A549 treated with RU486 at 1 μM for 4 hours (cell line): ENCODE measurements at places on chromosomes 5 and 9. TPM values are rescaled to one million over a fixed set of nuclear protein-coding genes. Genes with fewer than 3 reads are reported as not detected.

NEURL1B gene
- total RNA-seq: 2.1 to 3.5 TPM (median 2.7 TPM) in 5 replicates

PCDHA7 gene
- total RNA-seq: 0.05 to 0.15 TPM (median 0.11 TPM) in 4 of 5 replicates, not detected in the other

SOHLH1 gene
- not detected in 5 replicates for total RNA-seq

KIF4B gene
- total RNA-seq: 0.02 to 0.06 TPM in 2 of 5 replicates, not detected in the others

PCSK1 gene
- total RNA-seq: 0.35 to 0.97 TPM (median 0.67 TPM) in 5 replicates
